MG63 (cell line): ENCODE measurements at places on chromosomes 1 and 21. TPM values are rescaled to one million over a fixed set of nuclear protein-coding genes. Genes with fewer than 3 reads are reported as not detected.

USP1 gene
- 39.8 and 71.3 TPM in 2 replicates for total RNA-seq

VAMP3 gene
- total RNA-seq = 87.1 and 124 TPM in 2 replicates

SPATA45 gene
- total RNA-seq = not detected in 2 replicates

- DNase-seq = no peak
Measured at GRCh38 chr1:156560585-156561163, 11.7 kb downstream of the IQGAP3 start.

DNA sequence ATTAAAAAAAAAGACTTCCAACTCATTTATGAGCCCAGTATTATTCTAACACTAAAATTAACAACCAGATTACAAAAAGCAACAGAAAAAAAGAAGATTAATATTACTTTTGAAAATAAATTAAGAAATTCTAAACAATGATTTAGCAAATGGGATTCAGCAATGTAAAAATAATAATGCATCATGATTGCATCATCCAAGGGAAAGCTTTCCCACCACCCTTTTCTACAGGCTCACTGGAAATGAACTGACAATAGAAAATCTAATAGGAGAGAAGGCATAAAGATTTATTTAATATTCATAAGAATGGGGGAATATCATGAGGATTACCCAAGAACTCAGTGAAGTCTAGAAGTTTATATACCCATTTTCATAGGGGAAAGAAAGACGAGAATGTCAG, 1671.9 kb downstream of the NCAM2 start:
- DNase-seq = no peak

DNA sequence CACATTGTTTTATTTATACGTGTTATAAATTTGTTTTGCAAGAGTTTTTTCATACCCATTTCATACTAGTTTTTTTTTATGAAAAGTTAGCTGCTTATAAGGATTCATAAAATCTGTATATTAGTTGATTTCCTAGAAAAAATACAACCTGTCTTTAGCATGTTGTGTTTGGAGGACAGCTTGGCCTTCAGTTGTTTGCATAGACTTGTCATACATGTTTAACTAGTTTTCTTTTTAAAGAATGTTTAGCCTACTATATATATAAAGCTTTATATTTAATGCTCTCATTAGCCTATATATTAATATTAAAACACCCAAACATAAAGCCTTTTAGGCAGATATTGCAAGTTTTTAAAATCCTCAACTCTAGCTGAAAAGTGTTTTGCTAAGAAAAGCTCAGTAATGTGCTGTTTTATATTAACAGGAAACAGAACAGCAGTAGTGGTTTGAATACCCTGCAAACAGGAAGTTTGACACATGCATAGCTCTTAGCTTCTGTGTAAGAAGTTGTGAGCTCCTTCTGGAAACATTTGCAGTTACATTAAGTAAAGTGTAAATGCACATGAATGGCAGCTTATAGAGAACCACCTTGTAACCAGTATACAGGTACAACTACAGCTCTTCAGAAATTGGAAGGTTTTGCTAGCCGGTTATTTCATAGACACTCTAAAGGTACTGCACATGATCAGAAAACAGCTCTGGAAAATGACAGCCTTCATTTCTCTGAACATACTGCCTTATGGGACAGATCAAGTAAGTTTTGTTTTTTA, at the start of gene PRKACB:
TSS of gene PRKACB (plus strand) at position 476 of the 770 bp plus-strand sequence. CDS start at position 567, 91 bp downstream.
- DNase-seq = no peak

DNA sequence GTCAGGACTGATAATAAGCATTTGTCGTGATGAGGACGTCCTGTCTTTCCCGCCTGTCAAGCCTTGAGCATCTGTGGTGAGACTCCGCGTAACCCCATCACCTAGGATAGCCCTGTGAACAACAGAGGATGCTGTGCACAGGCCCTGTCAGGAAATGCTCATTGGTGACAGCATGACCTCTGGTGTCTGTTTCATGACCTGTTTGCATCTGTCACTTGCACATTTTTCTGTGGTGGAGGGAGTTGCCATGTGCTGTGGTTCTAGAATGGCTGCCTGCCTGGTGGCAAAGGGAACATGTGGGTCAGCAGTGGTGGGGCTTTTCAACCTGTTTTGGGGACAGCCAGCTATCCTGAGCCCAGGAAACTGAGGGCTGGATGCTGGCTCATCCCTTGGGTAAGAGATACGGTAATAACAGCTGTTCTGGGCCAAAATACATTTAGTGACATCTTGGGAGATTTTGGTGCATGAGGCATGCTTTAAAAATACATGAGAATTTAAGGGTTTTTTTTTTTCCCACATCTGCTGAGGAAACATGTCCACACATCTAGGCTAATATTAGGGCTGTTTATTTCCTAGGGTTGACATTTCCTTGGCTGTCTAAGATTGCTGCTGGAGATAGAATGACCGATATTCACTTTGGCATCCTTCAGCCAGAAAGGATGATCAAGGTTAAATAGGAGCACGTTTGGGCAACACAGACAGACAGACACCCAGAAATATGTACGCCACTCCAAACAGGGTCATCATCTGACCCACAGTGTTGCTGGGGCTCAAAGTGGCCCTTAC, 52.9 kb downstream of the KCNC4 start:
- DNase-seq = no peak

- DNase-seq = no peak
Measured at GRCh38 chr1:79460773-79461436, 454.4 kb upstream of the ADGRL4 start.

DNA sequence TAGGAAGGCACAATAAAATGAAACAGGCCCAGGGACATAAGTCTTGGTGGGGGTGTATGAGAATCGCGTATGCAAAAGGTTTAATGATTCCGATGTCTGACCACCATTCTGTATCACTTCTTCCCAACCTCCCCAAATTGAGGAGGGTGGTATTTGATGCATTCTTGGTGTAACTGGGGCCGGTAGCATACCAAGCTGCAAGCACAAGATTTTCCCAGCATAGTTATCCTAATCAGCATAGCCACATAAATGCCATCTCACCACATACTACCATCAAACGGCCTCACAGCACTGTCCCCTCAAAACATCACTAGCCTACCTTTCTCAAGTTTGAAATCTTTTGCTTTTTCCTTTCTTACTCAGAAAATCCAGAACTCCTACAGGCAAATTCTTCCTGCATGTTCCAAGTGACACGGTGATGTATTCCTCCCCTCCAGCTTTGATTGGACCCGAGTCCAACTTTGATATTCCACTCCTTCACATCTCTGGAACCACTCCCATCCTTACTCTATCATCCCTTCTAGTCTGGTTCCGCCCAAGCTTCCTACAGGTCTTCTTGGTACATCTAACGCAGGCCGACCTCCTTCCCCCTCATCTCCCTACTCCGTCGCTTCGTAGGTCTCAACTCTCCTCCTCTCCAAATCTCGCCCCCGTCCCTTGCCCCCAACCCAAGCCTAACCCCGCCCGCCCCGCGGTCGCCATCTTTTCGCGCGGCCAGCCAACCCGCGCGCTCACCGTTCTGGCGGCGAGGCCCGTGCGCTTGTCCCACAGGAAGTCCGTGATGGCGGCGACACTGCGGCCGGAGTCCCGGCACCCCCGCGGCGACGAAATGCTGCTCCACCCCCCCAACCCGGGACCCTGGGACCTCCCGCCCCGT, 600 bp downstream of the CLK2 start:
- DNase-seq = no peak

DNA sequence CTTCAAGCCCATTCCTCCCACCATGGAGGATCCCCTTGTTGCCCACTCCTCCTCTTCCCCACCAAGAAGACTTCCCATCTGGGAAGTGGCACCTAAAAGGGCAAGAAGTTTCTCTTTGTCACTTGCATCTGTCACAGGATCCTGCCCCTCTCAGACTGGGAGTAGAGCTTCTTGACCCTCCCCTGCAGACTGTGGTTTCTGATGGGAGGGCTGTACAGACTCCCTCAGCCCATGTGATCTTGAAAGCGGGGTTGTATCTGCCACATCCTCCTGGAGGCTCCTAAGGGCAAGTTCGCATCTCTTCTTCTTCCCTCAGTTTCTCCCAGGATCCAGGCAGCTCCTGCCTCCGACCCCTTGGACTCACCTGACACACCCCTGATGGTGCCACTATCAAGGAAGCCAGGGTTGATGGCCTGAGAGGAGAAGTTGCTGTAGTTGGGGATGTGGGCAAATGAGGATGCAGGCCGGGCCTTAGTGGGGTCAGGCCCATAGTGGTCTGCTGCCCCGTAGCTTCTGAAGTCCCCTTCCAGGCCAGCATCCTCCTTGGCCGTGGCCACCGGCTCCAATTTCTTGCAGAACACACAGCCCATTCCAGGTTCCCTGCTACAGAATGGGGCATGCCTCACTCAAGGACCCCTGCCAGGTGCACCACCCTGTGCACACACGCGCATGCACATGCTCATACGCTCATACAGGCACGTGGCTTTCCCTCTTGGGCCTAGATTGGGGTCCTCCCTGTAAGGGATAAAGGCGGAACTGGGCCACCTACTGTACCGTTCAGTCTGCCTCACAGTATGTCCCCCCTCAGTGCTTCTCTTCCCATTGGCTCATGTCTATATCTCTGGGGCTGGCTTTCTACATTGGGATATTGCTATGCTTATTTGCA, 11.4 kb downstream of the FGR start:
- no peak for DNase-seq

- peak; percentile 86 for DNase-seq
Measured at GRCh38 chr21:42923553-42924432, 1.6 kb downstream of the ERVH48-1 start.

DNA sequence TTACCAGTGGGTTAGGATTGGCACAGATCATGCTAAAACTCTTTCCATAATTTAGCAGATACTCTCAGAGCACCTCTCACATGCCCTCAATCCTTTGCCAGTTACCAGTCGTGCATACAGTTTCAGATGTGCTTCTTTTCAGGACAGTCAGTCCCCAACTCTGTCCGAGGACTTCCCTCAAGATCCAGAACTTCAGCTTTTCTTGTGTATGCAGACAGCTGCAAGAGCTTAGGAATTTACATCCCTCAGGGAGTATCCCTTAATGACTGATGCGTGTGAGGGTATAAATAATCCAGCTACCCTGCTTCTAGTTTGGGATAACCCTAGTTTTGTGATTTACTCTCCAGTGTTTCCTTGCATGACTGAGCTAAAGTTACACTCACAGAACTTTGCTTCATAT, 393.0 kb upstream of the PLXNA2 start:
- DNase-seq = no peak
